ENCODE measurements at places on chromosomes 6 and 20.

DNA sequence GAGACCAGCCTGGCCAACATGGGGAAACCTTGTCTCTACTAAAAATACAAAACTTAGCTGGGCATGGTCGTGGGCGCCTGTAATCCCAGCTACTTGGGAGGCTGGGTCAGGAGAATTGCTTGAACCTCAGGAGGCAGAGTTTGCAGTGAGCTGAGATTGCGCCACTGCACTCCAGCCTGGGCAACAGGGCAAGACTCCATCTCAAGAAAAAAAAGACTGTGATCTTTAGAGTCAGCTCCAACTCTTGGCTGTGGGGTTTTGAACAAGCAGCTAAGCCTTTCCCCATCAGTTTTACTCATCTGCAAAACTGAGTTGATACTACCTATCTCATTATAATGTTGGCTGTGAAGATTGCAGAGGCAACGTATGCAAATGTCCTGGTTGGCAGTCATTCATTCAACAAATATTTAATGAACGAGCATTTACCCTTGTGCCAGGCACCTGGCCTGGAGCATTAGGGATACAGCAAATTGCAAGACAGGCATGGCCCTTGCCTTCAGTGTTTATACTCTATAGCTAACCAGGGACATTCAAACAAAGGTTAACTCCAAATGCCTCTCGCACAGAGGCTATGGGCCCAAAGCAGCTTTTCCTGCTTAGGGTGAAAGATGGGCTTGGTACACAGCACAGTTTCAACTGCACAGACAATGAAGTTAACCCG is 37.8 kb downstream of the ILRUN start:
- no peak for DNase-seq

GRCh38 chr20:57008217-57008616 is 258.2 kb downstream of the BMP7 start:
- DNase-seq, result no peak

DNA sequence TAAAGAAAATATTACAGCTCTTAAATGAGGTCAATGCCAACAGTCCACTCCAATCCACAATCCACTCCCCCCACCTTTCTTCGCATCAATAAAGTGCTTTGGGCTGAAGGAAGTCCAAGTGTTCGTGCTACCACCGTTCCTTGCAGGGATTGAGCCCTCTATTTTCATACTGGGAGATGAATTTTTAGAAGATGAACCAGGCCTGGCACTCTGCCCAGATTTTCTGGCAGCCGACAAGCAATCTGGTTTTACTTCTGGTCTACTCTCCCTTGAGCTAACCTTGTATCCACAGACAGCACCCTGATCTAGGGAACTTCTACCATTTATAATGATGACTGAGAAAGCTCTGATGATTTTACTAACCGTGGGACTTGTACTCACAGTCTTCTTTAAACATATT is 72.3 kb downstream of the BTBD9 start:
- DNase-seq, result no peak

GRCh38 chr20:40635971-40636370 is 53.1 kb downstream of the MAFB start:
- DNase-seq, result no peak

- no peak for DNase-seq
Observed at GRCh38 chr20:38806855-38807655, 1.6 kb downstream of the PPP1R16B start.

DNA sequence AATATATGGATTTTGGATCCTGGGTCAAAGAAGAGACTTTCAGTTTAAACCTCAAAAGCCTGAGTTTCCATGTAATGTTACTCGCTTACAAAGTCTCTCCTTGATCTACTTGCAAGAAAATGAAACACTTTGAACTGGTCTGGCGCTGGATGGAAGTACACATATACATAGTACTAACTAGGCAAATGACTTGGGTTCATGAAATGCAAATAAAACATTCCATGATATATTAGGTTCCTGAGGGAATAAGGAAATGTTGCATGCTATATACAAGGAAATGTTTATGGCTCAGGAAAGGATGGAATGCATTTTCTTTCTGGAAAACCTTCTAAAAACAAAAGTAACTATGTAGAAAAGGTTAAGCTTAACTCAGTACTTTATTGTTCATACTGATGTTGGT is 11.4 kb upstream of the TXLNB start:
- no peak for DNase-seq

DNA sequence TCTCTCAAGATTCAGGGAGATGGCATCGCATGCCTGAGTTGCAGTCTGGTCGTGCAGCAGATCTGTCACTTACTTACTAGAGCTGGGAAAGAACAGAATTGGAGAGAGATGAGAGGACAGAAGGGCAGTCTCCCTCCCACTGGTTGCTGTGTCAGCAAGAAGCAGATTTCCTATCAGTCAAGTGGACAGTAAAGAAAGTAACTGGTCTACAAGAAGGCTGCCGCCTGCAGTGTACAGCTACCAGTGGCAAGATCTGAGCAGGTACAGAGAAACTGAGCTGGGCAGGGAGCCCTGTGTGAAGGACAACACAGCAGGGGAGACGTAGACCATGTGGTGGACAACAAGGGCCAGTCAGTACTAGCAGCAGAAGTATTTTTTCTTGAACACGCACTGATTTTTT is 49.5 kb upstream of the PCSK2 start:
- no peak for DNase-seq

GRCh38 chr6:23532227-23532626 is 593.8 kb upstream of the NRSN1 start:
- no peak for DNase-seq

DNA sequence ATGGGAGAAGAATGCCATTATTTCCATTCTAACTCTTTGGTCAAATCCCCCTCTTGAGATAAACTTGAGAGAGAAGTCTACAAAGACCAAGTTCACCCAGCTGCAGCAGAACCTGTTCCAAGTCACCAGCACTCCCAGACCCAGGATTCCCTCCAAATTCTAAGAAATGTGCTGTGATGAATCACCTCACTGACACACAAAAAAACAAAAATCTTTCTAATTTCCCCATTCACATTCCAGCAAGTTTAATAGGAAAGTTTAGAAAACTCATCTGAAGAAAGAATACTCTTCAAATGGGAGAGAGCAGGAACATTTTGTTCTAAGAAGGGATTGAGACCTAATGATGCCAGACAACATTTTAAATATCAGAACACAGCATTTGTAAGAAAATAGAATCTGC is 213.6 kb upstream of the PLCB4 start:
- no peak for DNase-seq

- DNase-seq, result no peak
Observed at GRCh38 chr6:42693725-42694323, 28.6 kb downstream of the PRPH2 start.

GRCh38 chr6:54020334-54020733 is 90.9 kb upstream of the MLIP start:
- DNase-seq, result no peak

- no peak for DNase-seq
Observed at GRCh38 chr20:38243709-38244020, 16.9 kb downstream of the KIAA1755 start.

DNA sequence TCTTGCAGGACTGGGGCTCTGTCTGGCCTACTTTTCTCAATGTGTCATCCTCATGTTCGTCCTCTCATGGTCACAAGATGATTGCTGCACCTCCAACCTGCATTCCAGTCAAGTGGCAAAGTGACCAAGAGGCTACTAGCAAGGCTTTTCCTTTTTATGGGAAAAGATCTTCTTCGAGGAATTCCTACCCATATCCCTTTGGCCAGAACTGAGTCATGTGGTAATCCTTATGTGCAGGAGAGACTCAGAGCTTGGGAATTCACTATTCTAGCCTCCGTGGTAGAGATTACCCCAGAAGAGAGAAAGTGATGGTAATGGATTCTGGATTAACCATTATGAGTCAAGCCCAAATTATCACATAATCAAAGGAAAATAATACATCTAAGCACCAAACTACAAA is 162.7 kb downstream of the KCNQ5 start:
- DNase-seq, result no peak

GRCh38 chr6:119584088-119584487 is 234.5 kb upstream of the MAN1A1 start:
- no peak for DNase-seq

All from bone marrow (tissue), 2 donors.